Mammary epithelial cell (primary cell): ENCODE measurements at places on chromosomes 13 and 19. TPM values are rescaled to one million over a fixed set of nuclear protein-coding genes. Genes with fewer than 3 reads are reported as not detected.

The SIGLEC11 gene
- not detected for polyA plus RNA-seq

The SIGLEC14 gene
- polyA plus RNA-seq = 0.03 TPM

The GRK1 gene
- not detected for polyA plus RNA-seq

DNA sequence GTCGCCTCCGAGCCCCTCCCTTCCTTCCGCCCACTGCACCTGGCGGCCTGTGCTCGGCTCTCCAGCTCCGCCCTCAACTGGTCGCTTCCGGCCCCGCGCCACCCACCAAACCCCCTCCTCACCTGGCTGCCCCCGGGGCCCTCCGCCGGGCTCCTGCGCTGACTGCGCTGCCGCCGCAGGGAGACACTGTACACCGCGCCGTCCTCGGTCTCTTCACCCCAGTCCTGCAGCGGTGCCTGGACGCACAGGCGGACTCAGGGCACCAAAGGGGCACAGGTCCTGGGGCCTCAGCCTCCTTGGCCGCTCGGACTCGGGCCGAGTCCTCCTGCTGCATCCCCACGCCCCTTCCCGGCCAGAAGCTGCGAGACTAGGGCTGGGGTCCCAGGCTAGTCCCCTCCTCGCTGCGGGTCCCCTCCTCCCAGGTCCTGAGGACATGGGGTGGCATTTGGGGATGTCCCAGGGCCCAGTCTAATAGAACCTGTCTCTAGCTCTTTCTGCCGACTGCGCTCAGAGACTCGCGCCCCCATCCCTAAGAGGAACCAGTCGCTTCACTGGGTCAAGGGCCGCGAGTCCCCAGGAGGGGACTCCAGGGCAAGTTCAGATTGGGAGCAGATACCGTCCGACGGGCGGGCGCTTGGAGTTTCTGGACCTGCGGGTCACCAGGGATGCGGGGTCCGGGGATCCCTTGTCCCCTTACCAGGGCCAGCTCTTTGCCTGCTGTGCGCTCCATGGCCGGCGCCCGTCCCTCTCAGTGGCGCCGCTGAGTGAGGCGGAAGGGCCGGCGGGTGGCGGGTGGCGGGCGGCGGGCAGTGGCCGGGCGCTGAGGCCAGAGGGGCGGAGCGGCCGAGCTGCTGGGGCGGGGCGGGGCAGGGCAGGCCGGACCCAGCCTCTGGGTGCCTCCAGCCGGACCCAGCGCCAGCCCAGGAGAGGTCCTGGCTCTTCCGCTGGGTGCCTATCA lies at the start of gene RGL3:
TSS of gene RGL3 (minus strand) at position 766 of the 958 bp plus-strand sequence. CDS start at position 730, 36 bp downstream.
- DNase-seq = no peak

GRCh38 chr13:50235604-50236342 lies 220.5 kb downstream of the KCNRG start:
- DNase-seq = no peak

- peak; percentile 75 for DNase-seq
These were observed 8.1 kb upstream of the SIN3B start for GRCh38 chr19:16821081-16821480.

DNA sequence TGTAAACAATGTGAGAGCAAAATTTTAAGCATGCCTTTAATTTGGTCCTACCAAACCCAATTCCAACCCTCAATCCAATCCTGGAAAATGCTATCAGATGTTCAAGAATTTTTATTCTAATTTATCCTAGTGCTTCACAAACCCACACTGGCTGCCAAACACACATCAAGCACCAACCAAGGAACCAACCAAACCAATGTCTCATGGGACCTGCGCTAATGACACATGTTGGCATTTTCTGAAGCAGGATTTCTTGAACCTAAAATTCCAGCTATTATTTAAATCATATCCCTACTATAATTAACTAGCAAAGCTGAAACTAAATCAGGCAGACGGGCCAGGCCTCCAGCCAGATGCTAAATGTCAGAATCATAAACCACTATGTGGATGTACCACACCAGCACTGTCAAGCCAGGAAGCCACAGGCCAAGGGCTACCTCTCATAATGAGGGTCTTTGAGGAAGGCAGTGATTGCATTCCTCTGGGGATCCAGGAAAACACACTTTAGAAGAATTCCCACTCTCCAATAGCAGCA lies 5.8 kb downstream of the LATS2 start:
- no peak for DNase-seq

- DNase-seq = no peak
These were observed 8.1 kb downstream of the BLOC1S3 start for GRCh38 chr19:45186509-45187334.

DNA sequence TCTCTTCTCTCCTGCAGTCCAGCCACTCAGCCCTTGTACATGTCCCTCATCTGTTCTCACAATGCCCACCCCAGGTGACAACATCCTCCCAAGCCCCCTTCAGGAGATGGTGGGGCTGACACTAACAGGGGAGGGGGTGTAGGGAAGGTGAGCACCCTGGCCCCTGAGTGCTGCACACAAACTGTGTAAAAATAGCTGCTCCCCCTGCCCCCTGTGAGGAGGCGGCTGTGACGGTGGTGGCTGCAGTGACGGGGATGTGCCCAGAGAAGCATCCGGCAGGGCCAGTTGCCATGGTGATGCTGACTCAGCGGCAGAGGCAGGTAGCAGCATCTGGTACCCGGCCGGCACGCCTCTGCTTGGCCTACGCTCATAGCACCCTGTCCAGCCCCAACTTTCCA lies 13.0 kb upstream of the JUND start:
- DNase-seq = peak; percentile 48

DNA sequence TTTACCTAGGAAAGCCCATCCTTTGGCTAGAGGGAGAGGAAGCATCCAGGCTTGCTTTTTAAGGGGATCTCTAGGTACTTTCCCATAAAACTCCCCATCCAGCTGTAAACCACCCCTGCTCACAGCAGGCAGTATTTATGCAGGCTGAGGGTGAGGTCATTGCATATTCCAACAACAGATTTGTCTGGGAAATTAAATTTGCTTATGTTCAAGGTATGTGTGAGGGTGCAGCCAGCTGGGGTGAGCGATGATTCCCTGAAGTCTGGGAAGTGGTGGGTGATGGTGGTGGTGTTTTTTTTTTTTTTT lies 96.3 kb upstream of the C1QTNF9B start:
- no peak for DNase-seq

GRCh38 chr13:27810461-27810860 lies 18.2 kb downstream of the GSX1 start:
- peak; percentile 54 for DNase-seq

- DNase-seq = no peak
These were observed 197.4 kb downstream of the UQCRFS1 start for GRCh38 chr19:29015569-29015968.
